ENCODE measurements at places on chromosomes 4 and X.

DNA sequence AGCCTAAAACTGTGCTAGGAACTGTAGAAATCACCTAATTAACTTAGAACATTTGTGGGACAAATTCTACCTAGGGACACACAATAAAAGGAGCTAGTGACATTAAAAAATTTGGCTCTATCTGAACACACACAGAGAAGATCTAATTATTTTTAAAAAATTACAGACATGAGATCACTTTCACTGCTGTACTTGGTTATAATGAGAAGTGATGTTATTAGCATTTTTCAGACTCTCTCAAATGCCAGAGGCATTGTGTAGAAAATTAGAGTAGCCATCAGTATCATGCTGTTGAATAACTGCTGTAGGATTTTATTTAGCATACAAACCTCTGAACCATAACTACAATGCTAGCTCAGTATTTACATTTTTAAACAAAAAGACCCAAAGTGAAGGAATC lies 109.1 kb upstream of the ANK2 start:
- DNase-seq, result no peak

DNA sequence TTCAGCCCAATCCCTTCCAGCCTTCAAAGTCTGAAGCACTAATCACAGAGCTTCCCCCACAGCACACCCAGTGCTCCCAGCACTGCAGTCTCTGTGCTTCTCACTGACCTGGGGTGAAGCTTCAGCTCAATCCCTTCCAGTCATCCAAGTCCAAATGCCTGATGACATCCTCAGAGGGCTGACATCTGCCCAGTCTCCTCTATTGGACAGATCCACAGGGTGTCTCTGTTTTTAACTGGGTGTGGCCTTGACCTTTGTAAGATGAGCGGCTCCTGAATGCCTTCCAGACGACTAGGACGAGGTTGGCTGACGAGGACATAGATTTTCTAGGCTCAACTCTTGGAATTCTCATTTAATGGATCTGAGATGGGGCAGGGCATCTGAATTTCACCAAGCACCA lies 7.6 kb upstream of the SLC2A9 start:
- no peak for DNase-seq

- no peak for DNase-seq
These were observed 196.7 kb downstream of the ZNF330 start for GRCh38 chr4:141417387-141417786.

DNA sequence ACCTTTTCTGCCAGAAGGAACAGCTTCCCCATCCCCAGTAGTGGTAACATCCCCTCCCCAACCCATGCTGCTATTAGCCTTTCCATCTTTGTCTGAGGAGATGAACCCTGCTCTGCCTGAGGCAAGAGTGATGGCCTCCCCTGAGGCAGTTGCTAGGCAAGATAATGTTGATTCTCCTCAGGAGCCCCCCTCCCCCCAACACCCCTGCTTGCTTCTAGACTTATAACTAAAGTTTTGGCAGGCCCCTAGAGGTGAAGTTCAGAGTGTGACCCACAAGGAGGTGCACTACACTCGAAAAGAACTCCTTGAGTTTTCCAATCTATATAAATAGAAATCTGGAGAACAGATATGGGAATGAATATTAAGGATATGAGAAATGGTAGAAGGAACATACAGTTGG lies 962.5 kb downstream of the ADGRL3 start:
- DNase-seq, result no peak

DNA sequence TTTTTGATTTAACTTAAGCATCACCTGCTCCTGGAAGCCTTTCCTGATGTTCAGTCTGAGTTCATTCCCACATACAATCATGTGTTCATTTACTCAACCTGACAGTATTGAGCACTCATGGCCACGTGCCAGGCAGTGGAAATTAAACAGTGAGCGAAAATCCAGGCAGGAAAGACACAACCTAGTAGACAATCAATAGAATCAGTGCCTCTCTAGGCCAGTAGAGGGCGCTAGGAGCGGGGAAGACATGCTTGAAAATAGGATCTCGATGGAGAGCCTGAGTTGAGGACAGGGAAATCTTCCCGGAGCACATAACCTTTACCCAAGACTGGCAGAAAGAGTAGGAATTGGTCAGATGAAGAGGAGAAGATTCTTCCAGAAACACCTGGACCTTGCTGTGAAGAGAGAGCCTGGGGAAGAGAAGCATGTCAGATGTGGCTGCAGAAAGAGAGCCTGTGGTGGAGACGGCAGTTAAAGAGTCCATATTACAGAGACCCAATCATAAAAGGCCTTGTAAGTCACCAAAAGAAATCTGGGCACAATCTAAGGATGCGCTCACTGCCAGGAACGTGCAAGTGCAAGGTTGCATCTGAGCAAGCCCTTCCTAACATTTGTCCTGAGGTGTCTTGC lies 103.5 kb downstream of the LDB2 start:
- no peak for DNase-seq

GRCh38 chr4:53778155-53778554 lies 186.9 kb upstream of the LNX1 start:
- no peak for DNase-seq

GRCh38 chr4:72768364-72768763 lies 199.3 kb upstream of the ADAMTS3 start:
- no peak for DNase-seq

GRCh38 chr4:14345356-14345775 lies 656.9 kb upstream of the CPEB2 start:
- no peak for DNase-seq

DNA sequence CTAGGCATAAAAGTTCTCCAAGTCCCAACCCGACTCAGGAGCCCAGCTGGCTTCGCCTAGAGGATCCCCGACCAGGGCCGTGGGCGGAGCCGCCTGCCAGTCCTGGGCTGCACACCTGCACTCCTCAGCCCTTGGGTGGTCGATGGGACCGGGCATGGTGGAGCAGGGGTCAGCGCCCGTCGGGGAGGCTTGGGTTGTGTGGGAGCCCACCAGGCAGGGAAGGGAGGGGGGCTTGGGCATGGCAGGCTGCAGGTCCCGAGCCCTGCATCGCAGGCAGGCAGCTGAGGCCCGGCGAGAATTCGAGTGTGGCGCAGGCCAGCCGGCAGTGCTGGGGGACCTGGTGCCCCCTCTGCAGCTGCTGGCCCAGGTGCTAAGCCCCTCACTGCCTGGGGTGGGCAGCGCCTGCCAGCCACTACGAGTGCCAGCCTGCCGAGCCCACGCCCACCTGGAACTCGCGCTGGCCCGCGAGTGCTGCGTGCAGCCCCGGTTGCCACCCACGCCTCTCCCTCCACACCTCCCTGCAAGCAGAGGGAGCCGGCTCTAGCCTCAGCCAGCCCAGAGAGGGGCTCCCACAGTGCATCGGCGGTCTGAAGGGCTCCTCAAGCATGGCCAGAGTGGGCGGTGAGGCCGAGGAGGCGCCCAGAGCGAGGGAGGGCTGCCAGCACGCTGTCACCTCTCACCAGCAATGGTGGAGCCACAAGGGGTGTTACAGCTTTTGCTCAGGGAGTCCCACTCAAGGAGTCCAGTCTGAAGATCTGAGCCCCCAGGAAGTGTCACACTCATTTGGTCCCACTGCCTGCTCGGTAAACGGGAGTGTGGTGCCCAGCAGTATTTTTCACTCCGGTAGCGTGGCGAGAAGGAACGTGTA lies 38.9 kb downstream of the SPRY1 start:
- DNase-seq, result no peak

DNA sequence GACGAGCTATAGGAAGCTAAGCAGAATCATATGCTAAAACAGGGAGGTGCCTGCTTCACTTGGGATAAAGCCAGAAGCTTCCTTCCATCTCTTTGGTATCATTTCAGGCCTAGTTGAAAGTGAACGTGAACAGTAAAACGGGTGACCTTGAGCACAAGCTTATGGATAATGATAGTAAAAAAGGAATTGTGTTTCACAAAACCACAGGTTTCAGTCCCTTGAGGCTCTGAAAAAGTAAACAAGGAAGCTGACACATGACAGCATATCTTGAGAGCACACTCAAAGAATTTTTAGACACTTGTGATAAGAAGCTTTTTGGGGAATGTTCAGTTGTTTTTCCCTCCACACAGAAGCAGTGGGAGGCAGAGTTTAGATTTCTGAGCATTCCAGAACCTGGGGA lies 286.1 kb downstream of the DCHS2 start:
- DNase-seq, result no peak

GRCh38 chr4:146916479-146917076 lies 29.1 kb downstream of the TTC29 start:
- no peak for DNase-seq

- DNase-seq, result no peak
These were observed 42.2 kb downstream of the KLHL5 start for GRCh38 chr4:39104255-39104654.

- no peak for DNase-seq
These were observed 1.5 kb downstream of the GSX2 start for GRCh38 chr4:54101190-54102041.

DNA sequence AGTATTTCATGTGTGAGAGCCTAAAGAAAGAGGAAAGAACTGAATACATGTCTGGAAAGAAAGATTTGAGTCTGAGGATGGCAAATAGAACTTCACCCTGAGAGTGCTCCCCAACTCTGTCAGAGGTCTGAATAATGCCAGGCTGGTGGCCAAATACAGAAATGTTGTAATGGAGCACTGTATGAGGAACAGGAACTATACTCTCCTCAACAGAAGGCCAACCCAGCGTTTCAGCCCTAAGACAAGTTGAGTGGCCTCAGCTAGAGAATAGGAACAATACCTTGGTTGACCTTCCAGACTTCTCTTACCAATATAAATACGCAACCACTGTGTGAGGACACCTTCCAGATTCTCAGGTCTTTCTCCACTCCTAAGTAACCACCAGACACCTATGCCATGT lies 94.5 kb upstream of the STIM2 start:
- no peak for DNase-seq

- DNase-seq, result no peak
These were observed 48.5 kb upstream of the PABPC1L2A start for GRCh38 chrX:73127700-73128241.

DNA sequence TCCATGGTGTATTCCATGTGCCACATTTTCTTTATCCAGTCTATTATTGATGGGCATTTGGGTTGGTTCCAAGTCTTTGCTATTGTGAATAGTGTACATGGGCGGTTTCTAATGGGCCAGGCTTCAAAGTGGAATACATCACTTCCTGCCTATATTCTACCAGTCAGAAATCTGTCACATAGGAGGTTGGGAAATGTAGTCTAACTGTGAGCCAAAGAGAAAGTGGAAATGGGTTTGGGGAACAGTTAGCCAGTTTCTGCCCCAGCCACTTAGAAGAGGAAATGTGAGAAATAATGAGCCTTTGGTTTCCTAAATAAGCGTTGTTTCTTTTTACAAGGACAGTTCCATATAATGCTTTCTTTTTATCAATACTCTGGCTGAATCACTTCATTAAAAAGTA lies 85.1 kb upstream of the AP1S2 start:
- no peak for DNase-seq

GRCh38 chr4:165207016-165207430 lies 338 bp upstream of the KLHL2 start:
- DNase-seq, result no peak

DNA sequence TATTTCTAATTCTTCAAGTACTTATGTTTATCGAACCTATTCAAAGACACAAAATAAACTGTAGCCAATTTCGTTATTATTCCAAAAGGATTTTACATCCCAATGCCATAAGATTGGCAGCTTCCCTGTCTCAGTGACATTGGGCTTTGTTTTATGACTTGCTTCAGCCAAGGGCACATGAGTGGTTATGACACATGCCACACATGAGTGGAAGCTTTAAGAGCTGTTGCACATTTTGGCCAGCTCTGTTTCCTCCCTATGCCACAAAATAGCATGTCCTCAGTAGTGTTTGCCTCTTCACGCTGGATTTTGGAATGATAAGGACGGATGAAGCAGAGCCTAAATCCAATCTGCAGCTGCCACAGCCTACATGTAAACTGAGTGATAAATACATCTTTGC lies 21.9 kb downstream of the SEC24D start:
- no peak for DNase-seq

GRCh38 chr4:2083826-2084160 lies 24.7 kb downstream of the NAT8L start:
- no peak for DNase-seq

DNA sequence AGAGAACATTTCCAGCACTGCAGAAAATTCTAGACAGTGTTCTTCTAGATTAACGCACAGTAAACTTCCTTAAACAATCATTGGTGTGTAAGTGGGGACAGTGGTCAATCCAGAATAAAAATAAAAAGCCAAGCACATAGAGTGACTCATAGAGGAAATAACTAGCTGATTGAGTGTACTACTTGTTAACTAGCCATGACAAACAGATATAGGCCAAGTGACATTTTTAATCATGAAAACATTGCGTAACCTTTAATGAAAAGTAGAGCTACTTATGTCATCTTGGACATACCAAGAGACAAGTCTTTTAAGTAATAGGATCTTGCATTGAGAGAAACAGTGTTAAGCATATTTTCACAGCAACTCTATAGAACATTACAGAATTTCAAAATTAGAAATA lies 233.9 kb upstream of the MAB21L2 start:
- no peak for DNase-seq

GRCh38 chr4:138217567-138217966 lies 24.6 kb downstream of the SLC7A11 start:
- no peak for DNase-seq

DNA sequence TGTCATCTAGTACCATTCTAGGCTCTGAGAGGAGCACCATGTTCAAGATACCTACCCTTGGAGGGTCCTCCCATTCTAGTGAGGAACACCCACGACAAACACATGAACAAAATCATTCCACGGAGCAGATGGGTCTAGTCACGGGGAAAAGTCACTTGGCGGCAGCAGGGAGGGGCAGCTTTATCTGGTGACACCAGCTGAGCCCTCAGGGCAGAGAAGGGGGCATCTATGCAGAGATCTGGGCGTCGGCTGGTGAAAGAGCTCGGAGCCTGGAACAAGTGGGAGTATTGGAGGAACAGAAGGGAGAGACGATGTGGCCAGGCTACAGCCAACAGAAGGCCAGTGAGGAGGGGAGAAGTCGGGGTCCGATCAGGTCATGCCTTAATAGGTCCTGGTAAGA lies 11.9 kb upstream of the PDHA1 start:
- DNase-seq, result no peak

- DNase-seq, result no peak
These were observed 23.4 kb downstream of the DHX15 start for GRCh38 chr4:24560868-24561368.

DNA sequence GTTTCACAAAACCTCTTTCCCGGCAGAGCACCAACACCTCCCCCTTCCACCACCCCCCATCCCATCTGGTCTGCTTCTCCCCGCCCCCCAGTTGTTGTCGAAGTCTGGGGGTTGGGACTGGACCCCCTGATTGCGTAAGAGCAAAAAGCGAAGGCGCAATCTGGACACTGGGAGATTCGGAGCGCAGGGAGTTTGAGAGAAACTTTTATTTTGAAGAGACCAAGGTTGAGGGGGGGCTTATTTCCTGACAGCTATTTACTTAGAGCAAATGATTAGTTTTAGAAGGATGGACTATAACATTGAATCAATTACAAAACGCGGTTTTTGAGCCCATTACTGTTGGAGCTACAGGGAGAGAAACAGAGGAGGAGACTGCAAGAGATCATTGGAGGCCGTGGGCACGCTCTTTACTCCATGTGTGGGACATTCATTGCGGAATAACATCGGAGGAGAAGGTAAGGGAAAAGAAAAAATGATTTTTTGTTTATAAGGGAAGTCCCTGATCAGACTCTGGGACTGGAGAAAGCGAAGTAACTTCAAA lies at the start of gene PDGFRA:
Gene PDGFRA, plus strand, starts transcription at position 333 of the 541 bp plus-strand sequence. CDS start 29,476 bp downstream, outside the sequence.
- no peak for DNase-seq
